Progenitor cell of endocrine pancreas (in vitro differentiated cells): ENCODE measurements at places on chromosomes 1 and 21. TPM values are rescaled to one million over a fixed set of nuclear protein-coding genes. Genes with fewer than 3 reads are reported as not detected.

GRCh38 chr1:101540161-101540560 lies 303.3 kb downstream of the S1PR1 start:
- DNase-seq = no peak

CYP4A22 gene
- total RNA-seq = not detected in 2 replicates

DNA sequence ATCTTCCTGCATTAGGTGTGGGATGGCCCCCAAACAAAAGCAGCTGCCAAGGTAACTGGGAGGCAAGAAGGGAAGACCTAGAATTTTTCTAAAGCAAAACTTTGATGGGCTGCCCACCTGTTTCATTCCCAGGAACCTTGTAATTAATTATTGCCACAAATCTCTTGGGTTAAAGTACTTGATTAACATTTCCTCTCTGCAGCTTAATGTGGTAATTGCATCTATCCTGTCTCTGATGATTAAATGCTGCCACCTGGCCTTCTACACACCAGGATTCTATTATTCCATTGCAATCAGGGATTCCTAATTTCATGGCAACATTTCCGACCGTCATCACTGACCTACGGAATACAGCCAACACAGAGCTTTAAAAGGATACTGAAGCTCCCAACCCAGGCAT lies 68.3 kb upstream of the RC3H1 start:
- DNase-seq = no peak

GRCh38 chr1:204853436-204853835 lies 17.2 kb upstream of the NFASC start:
- DNase-seq = no peak

GRCh38 chr1:36503159-36503558 lies 20.4 kb upstream of the CSF3R start:
- no peak for DNase-seq

BNIPL gene
- total RNA-seq = 0.91 and 0.93 TPM in 2 replicates

GRCh38 chr21:29490016-29490415 lies 191.3 kb downstream of the BACH1 start:
- no peak for DNase-seq

- DNase-seq = no peak
These were observed 5.6 kb downstream of the XCL1 start for GRCh38 chr1:168581817-168582572.

DNA sequence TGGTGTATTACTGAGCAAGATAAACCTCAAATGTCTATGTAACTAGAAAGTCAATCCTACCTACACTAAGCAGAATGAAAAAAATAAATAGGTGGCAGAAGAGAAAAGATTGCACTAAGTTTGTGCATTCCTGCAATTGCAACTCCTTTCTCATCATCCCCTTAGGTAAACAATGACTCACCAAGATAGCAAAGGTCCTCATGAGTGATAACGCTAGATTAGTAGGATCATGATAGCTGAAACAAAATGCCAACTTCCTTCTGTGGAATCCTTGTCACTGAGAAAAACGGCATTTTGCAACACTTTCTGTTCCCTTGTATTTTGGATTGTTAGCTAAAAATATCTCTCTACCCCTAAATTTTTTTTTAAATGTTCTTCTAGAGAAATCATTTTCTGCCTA lies 20.0 kb upstream of the FCER1A start:
- no peak for DNase-seq

PDE9A gene
- 50.8 and 57.0 TPM in 2 replicates for total RNA-seq

RASSF5 gene
- total RNA-seq = 7.0 and 7.9 TPM in 2 replicates

GRCh38 chr1:8965121-8965820 lies 19.6 kb downstream of the CA6 start:
- no peak for DNase-seq

- DNase-seq = no peak
These were observed 54.3 kb upstream of the TRAPPC10 start for GRCh38 chr21:43957611-43958362.

SIPA1L2 gene
- total RNA-seq = 37.6 and 41.0 TPM in 2 replicates

- no peak for DNase-seq
These were observed 28.0 kb upstream of the TSPAN2 start for GRCh38 chr1:115117298-115117697.

CAMK2N1 gene
- total RNA-seq = 67.2 and 69.2 TPM in 2 replicates

DNA sequence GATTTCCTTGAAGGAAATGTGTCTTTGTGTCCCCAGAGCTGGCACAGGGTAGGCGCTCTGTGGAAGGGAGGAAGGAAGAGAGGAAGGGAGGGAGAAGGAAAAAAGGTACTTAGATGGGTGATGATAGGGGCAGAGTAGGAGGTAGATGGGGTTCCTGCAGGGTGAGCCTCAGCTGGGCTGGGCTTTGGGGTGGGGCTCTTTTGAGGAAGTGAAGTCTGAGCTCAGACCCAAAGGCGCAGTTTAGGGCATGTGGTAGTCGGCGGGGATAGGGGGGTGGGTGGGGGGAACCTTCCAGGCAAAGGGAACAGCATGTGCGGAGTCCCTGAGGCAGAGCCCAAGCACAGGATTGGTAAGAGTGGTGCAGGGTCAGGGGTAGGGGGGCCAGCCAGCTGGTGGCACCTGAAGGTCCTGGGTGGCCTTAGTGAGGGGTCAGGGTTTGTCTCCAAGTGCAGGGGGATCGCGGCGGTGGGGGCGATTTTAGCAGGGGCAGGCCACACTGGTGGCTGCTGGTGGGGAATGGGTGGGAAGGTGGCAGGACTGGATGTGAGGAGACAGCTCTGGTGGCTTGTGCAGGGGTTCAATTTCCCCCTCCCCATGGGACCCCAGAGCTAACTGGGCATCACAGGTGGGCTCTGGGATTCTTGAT lies 8.4 kb upstream of the HTR6 start:
- no peak for DNase-seq

DNA sequence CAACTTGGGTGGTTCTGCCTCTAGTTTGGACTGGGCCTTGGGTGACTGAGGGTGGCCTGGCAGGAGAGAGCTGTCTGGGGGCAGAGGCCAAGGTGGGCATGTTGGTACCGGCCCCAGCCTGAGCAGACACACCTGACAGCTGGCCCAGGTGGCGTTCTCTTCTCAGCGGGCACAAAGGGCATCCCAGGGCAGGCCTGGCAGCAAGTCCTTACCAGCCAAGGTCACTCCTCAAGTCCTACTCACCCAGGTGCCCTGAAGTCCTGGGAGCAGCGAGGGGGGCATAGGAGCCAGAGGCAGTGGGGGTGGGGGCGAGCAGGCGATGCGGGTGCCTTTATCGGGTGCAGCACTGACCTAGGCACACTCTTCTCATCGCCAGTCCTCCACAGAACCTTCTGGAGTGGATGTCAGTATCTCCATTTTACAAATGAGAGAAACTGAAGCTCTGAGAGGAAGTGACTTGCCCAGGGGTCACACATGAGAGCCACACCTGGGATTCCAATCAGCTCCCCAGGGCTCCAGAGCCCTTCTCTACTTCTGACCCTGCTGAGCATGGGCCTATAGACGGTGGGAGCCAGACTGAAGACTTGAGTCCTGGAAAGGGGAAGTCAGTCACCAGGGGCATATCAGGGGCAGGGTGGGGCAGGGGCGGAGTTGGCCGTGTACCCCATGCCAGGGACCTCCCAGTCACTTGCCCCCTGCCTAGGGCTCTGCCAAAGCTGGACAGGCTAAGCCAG lies 587 bp upstream of the SLC25A34 start:
- no peak for DNase-seq

DNA sequence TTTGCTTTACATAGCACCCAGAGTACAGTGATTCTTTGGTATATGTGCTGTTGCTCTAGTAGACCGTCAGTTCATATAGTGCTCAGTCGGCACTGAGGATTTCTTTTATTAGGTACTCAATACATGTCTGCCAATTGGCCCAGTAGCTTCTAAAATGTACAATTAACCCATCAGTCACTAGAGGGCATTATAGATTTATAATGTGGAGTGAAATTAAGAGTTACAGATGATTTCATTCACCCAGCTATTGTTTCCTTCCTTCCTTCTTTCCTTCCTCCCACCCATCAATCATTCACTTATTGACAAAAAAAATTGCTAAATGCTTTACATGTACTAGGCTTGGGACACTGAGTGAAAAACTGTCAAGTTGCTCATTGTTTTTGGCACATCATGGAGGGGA lies 263.6 kb upstream of the USP24 start:
- no peak for DNase-seq

KRTAP12-4 gene
- total RNA-seq = not detected in 2 replicates

DNA sequence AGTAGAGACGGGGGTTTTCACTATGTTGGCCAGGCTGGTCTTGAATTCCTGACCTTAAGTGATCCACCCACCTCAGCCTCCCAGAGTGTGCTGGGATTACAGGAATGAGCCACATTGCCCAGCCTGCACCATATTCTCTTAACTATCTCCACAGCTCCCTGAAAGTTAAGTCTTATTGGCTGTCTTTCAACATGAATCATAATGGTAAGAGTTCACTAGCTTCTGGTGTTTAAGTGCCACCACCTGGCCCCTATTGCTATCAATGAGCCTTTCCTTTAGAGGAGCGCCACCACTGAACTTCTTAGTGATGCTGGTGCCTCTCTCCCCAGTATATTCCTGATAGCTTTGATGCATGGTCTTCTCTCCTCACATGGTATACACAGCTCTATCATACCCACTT lies 15.7 kb downstream of the ZFYVE9 start:
- no peak for DNase-seq

- DNase-seq = no peak
These were observed 302.9 kb upstream of the SPAG17 start for GRCh38 chr1:118487932-118488331.

GRCh38 chr1:23358310-23358875 lies 11.2 kb downstream of the ZNF436 start:
- no peak for DNase-seq

DNA sequence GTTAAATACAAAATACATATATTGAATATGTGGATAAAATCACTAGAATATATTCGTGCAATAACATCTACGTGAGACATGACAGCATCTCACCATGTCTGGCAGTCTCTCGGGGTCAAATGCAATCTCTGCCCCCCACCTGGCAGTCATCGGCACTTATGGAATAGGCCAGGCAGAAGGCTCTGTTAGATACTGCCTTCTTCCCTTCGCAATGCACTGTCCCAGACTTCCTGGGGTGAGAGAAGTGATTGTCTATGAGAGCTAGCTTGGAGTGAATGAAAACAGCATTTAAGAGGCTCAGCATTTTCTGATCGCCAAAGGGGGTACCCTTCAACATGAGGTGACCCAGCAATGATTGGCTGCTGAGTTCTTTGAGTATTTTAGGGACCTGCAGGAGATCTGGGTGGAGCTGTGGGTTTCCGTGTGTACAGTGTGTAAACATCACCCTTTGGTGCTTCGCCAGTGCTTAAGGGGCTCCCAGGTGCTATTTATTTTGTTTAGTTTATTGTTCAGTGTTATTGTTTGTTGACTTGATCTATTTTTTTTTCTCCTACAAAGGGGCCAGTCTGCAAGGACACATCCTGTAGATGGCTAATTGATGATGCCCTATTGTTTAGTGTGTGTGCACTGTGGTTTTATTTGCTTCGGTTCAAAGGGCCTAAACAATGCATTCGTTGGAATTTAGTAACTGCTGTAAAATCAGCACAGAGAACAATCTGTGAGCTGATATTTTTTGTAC lies 10.2 kb downstream of the ERG start:
- no peak for DNase-seq

ADAMTS1 gene
- total RNA-seq = 11.6 and 12.7 TPM in 2 replicates

DNA sequence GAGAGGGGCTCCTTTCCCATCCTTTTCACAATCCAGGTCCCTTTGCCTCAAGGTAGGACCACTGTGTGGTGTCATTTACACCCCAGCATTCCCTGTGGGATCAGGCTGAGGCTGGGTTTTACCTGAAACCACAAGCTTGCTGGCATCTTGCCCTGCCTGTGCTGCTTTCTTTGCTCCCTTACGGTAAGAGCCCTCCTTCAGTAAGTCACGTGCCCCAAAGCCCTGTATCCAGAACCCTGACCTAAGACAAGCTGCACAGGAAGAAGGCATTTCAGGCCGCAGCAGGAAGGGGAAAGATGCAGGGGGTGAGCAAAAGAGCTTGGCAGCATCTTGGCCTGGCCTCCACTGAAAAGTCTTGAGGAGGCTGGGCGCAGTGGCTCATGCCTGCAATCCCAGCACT lies 58.4 kb downstream of the KLHDC7A start:
- DNase-seq = no peak

- no peak for DNase-seq
These were observed 76.3 kb upstream of the ZRANB2 start for GRCh38 chr1:71157151-71157550.

- no peak for DNase-seq
These were observed 21.1 kb downstream of the ARHGEF19 start for GRCh38 chr1:16191309-16191708.

GRCh38 chr21:35478161-35479064 lies 429.3 kb upstream of the RUNX1 start:
- no peak for DNase-seq

DNA sequence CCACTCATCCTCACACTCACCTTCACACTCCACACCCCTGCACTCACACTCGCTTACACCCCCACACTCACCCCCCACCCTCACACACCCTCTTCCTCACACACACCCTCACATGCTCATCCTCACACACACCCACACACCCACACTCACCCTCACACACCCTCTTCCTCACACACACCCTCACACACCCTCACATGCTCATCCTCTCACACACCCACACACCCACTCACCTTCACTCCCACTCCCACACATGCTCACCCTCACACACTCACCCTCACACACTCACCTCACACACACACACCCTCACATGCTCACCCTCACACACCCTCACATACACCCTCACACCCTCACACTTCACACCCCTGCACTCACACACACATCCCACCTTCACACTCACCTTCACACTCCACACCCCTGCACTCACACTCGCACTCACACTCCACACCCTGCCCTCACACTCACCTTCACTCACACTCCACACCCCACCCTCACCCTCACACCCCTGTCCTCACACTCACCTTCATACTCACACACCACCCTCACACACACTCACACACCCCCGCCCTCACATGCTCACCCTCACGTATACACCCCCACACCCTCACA lies 42.6 kb upstream of the EDN2 start:
- no peak for DNase-seq

DNA sequence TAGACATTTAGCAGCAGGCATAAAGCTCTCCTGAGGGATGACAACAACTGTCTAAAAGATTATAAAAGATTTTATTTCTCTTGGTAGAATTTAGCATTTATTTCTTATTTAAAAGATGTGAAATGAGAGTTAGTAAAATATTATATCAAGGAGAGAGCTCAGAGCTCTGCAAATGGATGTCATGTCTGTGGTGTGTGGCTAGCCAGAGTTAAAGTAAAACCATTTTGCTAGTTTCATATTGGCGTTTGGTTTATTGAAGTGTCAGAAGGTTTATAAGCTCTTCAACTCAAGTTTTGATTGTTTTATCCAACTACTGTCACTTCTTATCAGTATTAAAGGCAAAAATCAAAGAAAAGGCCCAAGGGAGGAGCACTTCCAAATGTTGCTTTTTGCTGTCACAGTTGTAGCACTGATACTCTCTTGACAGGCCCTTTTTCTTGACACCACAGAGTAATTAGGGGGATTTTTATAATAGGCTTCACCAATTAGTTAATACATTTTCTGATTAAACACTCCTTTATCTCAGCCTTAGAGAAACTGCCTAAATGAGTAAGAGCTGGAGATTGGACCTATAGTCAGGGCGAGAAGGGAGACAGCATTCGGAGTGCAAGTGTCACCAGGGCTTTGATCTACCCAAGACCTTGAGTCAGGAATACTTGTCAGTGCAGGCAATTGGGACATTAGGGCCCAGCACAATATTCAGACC lies 233.9 kb downstream of the PTBP2 start:
- no peak for DNase-seq
